Memory B cell (primary cell): ENCODE measurements at places on chromosomes 2 and 18.

- peaks cover 4% of the 10 kb centered on the region for H3K27me3 ChIP-seq
- no peaks in the 10 kb centered on the region for H3K36me3 ChIP-seq
- H3K27ac ChIP-seq: no peak overlapping the region
Measured at GRCh38 chr2:132544006-132544630, 125.9 kb downstream of the LYPD1 start.

GRCh38 chr18:27184115-27185024 is 738 bp downstream of the CHST9 start:
- H3K4me3 ChIP-seq: no peak overlapping the region
- peaks cover 3% of the 10 kb centered on the region for H3K4me1 ChIP-seq
- no peak overlapping the region for H3K27ac ChIP-seq
- no peaks in the 10 kb centered on the region for H3K36me3 ChIP-seq
- H3K27me3 ChIP-seq: peaks cover 8% of the 10 kb centered on the region

DNA sequence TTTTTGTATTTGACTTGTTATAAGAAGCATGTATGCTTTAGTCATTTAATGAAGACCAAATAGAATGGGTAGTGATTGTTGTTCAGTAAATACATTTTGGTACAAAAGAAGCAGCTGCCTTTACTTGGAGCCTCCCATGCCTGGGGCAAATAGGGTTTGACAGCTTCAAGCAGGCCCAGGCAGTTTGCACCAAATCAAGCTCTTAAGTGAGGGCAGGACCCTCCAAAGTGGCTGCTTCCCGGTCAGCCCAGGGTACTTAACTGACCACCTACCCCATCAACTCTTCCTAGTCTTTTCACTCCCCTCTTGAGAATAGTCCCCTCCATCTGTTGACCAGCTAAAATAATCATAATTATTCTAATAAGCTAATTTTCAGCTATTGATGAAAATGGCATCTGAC is 5.2 kb downstream of the MAPRE3 start:
- DNase-seq: no peak
- H3K27ac ChIP-seq: no peak overlapping the region

- no peak overlapping the region for H3K4me3 ChIP-seq
- no peak overlapping the region for H3K27ac ChIP-seq
- no peaks in the 10 kb centered on the region for H3K36me3 ChIP-seq
- no peaks in the 10 kb centered on the region for H3K4me1 ChIP-seq
Measured at GRCh38 chr2:150873396-150873772, 385.9 kb upstream of the RND3 start.

DNA sequence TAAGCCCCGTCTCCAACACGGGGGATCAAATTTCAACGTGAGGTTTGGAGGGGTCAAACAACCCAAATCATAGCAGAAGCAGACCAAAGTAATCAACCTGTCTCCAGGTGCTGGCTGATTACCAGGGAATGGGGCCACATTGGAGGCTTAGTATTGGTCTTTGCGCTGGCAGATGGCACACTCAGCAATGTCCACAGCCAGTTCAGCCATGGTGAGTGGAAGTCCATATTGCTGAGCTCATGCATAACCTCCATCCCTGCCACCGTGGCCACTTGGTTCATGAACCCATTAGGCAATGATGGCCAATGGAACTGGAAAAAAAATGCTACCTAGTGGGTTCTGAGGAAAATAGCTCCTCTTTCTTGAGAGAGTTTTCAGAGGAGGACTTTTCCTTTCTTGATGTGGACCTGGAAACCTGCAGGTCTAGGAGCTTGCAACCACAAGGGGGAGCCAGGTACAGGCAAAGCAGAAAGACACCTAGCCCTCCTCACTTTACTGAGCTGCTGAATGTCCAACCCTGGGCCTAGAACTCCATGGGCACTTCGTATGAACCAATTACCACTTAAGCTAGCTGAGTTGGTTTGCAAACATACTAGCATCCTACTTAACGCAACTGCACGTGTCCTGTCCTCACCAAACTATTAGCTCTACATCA is 128.0 kb upstream of the GYPC start:
- DNase-seq: peak; percentile 40
- peaks cover 6% of the 10 kb centered on the region for H3K27me3 ChIP-seq
- H3K4me1 ChIP-seq: no peaks in the 10 kb centered on the region
- no peaks in the 10 kb centered on the region for H3K36me3 ChIP-seq
- no peak overlapping the region for H3K27ac ChIP-seq
